CD8-positive, alpha-beta memory T cell (primary cell): ENCODE measurements at places on chromosomes 12 and 14.

DNA sequence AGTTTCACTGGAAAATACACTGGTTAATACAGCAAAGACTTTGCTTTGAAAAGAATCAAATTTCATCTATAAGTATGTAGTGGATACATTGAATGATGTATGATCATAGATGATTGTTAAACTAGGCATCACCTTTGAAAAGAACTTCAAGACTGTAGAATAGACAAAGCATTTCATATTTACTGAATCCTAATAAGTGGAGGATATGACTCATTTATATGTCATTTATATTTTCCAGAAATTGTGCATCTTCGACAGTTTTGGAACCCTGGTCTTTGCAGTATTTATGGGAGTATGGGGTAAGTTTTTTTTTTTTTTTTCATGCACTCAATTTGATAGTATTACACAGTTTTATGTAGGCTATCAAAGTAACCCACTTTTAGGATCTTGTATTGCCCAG, 161.9 kb downstream of the ANO6 start:
- DNase-seq, result no peak

DNA sequence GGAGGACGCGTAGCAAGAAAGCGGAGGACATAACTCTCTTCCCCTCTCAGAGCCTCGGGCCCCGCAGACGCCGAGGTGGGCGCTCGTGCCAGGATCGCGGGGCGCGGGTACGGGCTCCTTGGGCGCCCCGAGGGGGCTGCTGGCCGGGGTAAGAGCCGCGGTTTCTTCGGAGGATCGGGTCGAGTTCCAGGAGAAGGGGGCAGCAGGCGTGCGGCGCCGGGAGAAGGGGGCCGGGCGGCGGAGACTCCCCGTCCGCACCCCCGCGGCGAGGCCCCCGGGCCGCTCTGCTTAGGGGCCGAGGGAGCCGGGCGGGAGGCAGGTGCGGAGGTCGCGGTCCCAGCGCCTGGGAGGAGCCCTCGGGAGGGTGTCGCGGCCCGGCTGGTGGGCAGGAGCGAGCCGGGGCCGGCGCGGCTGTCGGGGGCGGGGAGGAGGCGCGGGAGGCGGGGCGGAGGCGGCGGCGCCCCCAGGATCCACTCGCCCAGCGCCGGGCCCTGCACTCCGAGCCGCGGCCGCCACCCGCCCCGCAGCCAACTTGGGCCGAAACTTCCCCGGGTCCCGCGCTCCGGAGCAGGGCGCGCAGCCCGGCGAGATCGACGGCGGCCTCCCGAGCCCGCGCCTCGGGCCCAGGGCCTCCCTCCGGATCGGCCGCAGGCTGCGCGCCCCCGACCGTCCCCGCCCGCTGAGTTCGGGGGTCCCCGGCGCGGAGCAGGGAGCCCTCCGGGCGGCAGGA, 64.4 kb downstream of the FBXL14 start:
- peak; percentile 12 for DNase-seq

DNA sequence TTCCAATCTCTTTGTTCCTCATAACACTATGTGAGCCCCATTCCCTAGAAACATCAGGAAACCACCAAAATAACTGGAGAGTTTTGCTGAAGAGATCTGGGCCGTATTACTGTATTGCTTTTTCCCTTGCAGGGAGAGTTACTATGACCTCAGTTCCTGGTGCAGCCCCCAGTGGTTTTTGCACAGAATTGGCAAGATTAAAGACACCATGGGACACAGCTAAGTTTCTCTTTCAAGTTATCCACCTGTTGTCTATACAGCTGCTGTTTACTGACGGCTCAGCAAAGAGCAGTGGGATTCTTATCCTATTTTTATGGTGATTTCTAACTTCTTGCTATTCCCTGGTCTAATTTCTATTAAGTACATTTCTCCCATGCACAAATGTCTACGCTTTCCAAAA, 77.1 kb upstream of the SLC35F4 start:
- no peak for DNase-seq

DNA sequence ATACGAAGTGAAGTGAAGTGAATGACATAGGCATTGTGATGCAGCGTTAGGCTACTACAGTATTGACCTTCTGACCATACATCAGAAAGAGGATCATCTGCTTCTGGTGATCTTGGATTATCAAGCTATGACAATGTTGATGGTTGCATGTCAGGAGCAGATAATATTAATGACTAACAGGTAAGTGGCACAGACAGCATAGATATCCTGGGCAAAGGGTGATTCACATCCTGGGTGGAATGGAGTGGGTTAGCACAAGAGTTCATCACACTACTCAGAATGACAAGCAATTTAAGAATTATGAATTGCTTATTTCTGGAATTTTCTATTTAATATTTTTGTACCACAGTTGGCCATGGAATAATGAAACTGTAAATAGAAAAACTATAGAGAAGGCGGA, 397.9 kb upstream of the ATP2B1 start:
- DNase-seq, result no peak

GRCh38 chr12:54193434-54193833, 4.6 kb upstream of the SMUG1 start:
- DNase-seq, result no peak

GRCh38 chr12:109743076-109743910, 29.7 kb downstream of the FAM222A start:
- DNase-seq, result no peak

- DNase-seq, result no peak
Measured at GRCh38 chr14:76298896-76299295, 77.0 kb upstream of the ESRRB start.

GRCh38 chr14:59511916-59512575, 27.7 kb downstream of the JKAMP start:
- DNase-seq, result no peak

GRCh38 chr12:26612203-26612602, 220.8 kb downstream of the ITPR2 start:
- DNase-seq, result no peak

GRCh38 chr12:127548123-127548553, 718.8 kb upstream of the TMEM132C start:
- no peak for DNase-seq

- no peak for DNase-seq
Measured at GRCh38 chr14:50605766-50606165, 45.8 kb downstream of the ATL1 start.
